Endothelial cell of umbilical vein (primary cell): ENCODE measurements at places on chromosomes 7 and 10. TPM values are rescaled to one million over a fixed set of nuclear protein-coding genes. Genes with fewer than 3 reads are reported as not detected.

LBX1 gene
- total RNA-seq = not detected in 2 replicates

GRCh38 chr10:68877482-68878110, 23.5 kb upstream of the DDX50 start:
- H3K4me3 ChIP-seq = no peak overlapping the region
- H3K4me1 ChIP-seq = no peaks in the 10 kb centered on the region
- H3K27ac ChIP-seq = no peak overlapping the region
- DNase-seq = no peak
- peaks cover 8% of the 10 kb centered on the region for H3K27me3 ChIP-seq

GRCh38 chr10:1411956-1412355, 325.4 kb downstream of the ADARB2 start:
- no peaks in the 10 kb centered on the region for H3K4me1 ChIP-seq
- no peak for DNase-seq
- no peaks in the 10 kb centered on the region for H3K36me3 ChIP-seq
- H3K27me3 ChIP-seq = no peaks in the 10 kb centered on the region
- no peak overlapping the region for H3K27ac ChIP-seq

DNA sequence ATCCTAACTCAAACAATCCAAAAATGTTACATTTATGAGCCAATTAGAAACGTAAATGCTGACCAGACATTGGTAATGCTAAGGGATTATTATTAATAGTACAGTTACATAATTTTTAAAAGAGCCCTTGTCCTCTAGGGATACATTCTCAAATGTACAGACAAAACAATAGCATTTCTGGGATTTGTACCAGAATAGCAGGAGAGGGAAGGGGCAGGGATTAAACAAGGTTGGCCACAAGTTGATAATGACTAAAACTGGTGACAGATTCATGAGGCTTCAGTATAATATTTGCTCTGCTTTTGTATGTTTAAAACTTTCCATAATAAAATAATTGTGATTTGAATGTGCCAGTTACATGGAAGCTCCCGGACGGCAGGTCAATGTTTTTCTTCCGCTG, 27.0 kb downstream of the HSPA12A start:
- H3K4me1 ChIP-seq = no peaks in the 10 kb centered on the region
- no peaks in the 10 kb centered on the region for H3K27me3 ChIP-seq
- H3K27ac ChIP-seq = no peak overlapping the region
